ENCODE measurements at places on chromosomes 5 and 9.

GRCh38 chr5:142794537-142794936 is 24.4 kb downstream of the ARHGAP26 start:
- DNase-seq: no peak

DNA sequence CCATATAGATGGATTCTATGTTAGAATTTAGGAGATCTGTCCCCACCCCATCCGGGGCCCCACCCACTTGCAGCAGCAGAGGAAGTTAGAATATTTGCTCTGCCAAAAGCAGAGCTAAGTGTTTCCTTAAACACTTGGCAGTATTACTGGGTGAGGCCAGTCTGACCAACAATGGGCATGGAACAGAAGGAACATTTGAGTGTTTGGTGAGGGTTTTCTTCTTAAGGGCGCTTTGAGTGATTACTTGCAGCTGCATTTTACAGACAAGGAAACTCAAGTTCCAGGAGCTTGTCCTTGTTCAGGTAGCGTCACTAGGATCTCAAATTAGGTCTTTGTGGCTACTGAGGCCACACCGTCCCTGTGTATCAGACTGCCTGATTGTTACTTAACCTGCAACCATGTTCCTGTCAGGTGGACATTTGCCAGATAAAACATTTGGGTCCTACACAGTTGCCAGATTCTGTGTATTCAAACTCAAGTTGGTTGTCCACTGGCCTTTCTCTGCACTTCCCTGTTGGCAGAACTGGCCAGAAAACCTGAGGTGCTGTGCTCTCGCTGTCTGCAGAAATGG is 59.3 kb downstream of the SLC46A2 start:
- no peak for DNase-seq

- no peak for DNase-seq
These were observed 371.6 kb downstream of the PIK3R1 start for GRCh38 chr5:68587171-68587570.

DNA sequence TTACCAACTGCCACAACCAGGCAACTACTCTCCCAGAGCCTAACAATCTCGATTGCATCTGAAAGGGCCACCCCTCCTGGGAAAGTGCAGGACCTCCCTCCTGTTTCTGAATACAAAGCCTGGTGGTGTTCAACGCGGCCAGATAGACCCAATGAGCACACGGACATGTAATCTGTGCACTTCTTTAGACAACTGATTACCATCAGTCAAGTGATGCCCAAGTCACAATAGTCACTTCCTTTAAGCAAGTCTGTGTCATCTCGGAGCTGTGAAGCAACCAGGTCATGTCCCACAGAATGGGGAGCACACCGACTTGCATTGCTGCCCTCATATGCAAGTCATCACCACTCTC is 739 bp downstream of the C9orf72 start:
- peak; percentile 65 for DNase-seq

- no peak for DNase-seq
These were observed 1.4 kb downstream of the KCNV2 start for GRCh38 chr9:2718698-2719033.

DNA sequence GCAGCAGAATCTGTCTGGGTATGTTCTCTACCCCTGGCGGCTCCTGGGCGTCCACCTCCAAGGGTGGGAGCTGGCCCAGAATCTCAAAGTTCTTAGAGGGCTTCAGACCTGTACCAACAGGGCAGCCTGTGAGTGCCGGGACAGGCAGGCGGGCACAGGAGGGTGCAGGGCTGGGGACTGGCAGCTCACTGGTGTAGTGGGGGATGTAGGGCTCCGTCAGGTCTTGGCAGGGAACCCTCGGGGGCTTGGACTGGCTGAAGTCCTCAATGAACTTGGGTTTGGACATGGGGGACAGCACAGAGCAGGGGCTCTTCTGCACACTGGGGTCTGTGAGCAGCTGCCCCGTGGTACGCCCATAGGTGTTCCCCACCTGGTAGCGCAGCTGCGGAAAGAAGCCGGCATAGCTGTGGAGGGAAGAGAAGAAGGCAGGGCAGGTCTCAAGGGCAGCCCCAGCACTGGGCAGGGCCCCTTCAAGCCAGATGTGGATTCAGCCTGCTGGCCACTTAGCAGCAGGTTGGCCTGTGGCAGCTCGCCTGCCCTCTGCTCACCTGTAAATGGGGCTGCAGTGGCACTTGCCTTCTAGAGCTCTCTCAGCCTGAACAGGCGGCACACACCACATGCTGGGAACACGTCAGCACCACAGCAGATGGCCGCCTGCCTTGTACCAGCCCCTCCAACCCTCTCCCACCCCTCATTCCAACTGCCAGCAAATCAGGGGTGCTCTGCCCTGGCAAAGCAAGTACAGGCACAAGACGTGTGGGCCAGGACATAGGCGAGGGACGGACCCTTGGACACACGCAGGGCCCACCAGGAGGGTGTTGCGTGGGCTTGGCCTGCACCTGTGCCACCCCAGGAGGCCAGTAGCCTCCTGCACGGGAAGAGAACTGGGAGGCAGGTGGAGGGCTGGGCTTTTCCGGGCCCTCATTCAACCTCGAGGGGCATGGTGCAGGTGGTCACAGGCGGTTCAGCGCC is 4.6 kb downstream of the TUBB4B start:
- DNase-seq: peak; percentile 55

- DNase-seq: peak; percentile 78
These were observed 34.5 kb upstream of the GLIS3 start for GRCh38 chr9:4334410-4334813.

DNA sequence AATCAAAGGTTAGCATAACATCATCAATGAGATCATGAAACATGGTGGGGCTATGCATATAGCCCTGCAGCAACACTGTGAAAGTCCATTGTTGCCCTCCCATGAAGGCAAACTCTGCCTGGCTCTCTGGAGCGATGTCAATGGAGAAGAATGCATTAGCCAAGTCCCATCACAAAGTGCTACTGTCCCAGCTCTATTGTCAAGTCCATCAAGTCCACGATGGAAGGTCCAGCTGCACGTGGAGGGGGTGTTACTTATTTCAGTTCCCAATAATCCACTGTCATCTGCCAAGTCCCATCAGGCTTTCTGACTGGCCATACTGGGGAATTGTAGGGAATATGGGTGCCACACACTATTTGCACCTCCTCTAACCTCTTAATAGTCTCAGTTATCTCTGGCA is 10.8 kb downstream of the DMAC1 start:
- no peak for DNase-seq

DNA sequence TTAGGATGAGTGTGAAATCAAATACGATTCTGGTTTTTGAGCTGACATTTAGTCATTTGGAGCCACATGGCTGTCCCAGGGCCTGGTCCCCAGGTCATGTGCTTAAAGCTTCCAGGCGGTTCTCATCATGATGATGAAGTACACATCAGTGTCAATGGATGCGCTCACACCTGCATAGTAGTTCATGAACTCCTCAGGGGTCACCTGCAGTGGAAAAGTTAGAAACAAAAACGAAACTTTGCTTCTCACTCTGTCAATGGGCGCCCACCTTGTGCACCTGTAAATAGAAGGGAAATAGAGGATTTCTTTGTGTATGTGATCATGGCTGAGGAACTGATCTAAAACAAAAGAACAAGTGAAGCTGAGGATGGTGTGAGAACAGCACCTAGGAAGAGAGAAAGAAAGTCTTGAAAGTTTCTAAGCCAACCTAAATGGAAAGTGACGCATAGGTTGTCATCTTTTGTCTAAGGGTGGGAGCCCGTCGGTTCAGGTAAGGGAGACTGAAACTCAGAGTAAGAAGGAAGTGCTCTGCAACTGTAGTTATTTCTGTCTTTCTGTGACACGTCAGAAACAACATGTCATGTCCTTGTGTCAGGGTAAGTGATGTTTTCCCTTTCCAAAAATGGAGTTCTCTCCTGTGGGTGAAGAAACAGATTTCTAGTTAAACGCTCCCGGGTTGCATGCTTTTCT is 33.8 kb downstream of the CAPSL start:
- DNase-seq: no peak

DNA sequence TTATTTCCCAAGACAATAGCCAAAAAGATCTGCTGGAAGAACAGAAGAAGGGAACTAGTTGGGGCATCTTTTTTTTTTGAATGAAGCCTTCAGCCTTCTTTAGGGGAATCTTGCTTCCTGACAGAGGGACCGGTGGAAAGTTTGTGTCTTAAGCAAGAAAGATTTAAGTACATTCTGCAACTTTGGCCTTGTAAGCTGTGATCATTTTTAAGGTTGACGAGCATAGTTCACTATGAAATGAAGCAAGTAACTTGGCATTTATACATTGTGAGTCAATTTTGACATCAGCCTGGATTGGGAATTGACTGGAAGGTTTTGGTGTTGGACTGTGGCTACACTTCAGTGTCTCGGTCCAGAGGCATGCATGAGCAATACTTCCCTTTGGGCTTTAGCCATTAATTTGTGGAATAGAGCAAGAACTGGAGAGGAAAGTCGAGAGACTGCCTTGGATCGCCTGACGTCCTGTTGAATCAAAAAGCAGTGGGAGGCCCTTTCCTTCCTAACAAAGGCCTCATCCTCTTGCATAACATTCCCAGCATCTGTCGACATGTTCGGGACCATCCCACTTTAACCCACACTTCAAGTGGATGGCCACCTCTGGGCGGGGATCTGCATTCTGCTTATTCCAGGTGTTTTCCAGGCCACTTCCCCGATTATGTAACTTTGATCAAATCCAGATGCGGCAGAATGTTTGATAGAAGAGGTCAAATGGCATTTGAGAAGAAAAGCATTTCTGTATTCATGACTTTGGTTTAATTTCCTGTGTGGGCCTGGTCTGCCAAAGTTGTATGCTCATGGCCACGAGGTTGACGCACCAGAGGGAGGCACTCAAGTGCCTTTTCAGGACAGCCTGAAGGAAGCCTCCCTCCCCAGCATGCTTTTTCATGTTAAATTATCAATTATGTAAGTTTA is 12.5 kb downstream of the ABL1 start:
- DNase-seq: peak; percentile 78

DNA sequence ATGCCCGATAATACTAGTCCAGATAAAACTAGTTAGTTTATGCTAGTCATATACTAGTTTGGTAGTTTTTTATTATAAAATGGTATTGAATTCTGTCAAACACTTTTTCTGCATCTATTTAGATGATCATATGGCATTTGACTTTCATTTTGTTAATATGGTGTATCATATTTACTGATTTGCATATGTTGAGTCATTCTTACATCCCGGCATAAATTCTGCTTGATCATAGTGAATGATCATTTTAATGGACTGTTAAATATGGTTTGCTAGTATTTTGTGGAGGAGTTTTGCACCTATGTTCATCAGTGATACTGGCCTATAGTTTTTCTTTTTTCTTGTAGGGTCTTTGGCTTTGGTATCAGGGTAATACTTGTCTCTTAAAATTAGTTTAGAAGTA is 365.6 kb downstream of the TAF11L14 start:
- DNase-seq: no peak

GRCh38 chr5:14267166-14267838 is 124.2 kb downstream of the TRIO start:
- DNase-seq: peak; percentile 82

Data from endodermal cell (in vitro differentiated cells).